ENCODE measurements at places on chromosomes 12 and 14.

DNA sequence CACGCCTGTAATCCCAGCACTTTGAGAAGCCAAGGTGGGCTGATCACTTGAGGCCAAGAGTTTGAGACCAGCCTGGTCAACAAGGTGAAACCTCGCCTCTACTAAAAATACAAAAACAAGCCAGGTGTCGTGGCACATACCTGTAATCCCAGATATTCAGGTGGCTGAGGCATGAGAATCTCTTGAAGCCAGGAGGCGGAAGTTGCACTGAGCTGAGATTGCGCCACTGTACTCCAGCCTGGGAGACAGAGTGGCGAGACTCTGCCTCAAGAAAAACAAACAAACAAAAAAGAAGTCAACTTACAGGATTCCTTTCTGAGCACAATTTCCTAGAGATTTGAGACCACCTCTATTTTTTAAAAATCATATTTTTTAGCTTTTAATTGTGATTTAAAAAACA, 45.3 kb downstream of the DGLUCY start:
- DNase-seq = no peak

GRCh38 chr12:44519931-44520330, 356.2 kb downstream of the NELL2 start:
- DNase-seq = peak; percentile 11

DNA sequence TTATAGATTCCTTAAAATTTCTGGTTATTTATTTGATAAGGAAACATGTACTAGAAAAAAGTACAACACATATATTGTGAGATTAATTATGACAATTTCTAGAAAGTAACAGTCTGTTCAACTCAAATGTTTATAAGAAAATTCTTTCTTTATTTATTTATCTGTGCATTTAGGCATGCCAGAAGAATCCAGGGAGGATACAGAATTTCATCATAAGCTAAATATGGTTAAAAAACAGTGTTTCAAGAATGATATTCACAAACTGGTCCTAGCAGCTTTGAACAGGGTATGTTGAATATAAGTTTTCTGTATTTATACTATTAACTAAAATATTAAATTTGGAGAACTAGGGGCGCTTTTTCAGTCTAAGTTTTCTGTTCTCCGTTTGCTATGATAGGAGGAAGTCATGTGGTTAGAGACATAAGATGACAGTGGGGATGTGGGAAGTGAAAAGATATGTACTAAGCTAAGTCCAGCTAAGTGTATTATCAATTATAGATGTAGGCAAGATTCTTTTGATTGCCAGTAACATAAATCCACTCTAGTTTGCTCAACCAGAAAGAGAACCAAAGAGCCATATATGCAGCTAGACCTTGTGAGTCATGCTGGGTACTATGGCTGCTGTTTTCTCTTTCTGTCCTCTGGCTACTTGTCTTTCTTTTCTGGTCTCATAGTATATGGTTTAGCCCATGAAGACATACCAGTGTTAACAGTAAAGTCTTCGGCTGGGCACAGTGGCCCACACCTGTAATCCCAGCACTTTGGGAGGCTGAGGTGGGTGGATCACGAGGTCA, 39.0 kb downstream of the LRRK2 start:
- no peak for DNase-seq

- DNase-seq = no peak
These were observed 9.0 kb downstream of the TAPBPL start for GRCh38 chr12:6460751-6461371.

DNA sequence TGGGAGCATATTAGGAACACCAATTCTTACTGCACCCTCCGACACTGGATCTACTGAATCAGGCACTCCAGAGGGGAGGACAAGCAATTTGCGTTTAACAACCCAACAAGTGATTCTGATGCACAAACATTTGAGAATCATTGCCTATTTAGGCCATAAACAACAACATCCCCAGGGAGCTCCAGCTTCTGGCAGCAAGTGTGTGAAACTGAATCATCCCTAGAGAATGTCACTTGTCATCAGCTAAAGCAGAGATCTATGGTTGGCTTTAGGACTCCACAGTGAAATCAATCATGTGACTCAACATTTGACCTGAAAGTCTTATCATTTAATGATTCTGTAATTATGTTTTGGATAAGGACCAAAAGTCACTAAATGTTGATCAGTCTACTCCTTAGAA, 505.0 kb upstream of the FLRT2 start:
- DNase-seq = no peak

GRCh38 chr14:94049625-94050023, 23.5 kb downstream of the OTUB2 start:
- DNase-seq = no peak

- no peak for DNase-seq
These were observed 11.4 kb downstream of the PACS2 start for GRCh38 chr14:105325716-105326567.

- DNase-seq = peak; percentile 79
These were observed 20.1 kb downstream of the APOBEC1 start for GRCh38 chr12:7645395-7646177.

DNA sequence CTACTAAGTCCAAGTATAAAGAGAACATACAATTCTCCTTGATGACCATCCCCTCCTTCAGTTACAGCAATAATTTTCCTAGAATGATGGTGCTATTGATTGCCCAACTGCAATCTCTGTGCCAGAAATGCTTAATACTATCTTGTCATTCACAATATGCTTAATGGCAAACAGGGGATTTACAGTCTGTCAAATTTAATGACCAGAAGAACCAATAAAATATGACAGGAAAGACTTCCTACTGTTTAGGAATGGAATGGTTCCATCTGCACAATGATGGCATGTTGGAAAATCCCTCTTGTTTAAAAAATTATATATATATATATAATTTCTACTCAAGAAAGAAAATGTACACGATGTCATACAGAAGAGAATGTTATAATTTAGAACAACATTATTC, 623.2 kb downstream of the CCER1 start:
- no peak for DNase-seq

- DNase-seq = no peak
These were observed 32.3 kb downstream of the DIO3 start for GRCh38 chr14:101593411-101594238.

DNA sequence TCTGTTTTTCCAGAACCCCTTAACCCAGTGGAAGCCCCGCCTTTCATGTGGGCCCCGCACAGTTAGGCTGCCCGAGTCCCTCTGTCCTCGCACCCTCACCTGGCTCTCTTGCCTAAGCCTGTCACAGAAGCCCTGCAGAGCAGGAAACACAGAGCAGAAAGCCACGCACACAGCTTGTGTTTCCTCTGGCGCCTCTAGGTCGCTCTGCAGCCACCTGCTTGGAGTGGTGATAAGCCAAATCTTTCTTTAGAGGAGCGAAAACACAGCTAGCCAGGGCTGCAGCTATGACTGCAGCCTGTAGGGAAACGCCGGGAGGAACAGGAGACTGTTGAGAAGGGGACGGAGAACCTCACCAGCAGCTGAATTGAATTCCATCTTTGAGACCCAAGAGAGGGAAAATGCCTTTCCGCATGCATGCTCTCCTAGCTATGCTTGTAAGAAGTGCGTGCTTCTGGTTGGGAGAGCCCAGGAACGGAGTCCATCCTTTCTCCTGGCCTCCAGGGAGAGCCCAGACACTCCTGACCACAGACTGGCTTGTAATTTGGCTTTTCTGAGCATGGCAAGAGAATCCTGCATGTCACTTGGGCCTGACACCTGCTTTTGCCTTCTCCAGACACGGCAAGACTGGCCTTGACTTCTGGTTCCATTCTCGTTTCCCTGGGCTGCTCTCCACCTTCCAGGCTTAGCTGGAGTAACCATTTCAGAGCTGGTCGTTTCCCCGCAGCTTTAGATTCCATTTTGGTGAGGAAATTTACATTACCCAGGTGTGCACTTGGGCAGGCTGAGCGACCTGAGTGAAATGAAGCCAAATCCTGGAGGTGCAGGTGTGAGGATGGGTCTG, 301.6 kb downstream of the CACNA1C start:
- DNase-seq = no peak

- no peak for DNase-seq
These were observed 88.5 kb upstream of the RIN3 start for GRCh38 chr14:92425101-92425500.

- DNase-seq = peak; percentile 94
These were observed 618.6 kb downstream of the AACS start for GRCh38 chr12:125683748-125684381.

DNA sequence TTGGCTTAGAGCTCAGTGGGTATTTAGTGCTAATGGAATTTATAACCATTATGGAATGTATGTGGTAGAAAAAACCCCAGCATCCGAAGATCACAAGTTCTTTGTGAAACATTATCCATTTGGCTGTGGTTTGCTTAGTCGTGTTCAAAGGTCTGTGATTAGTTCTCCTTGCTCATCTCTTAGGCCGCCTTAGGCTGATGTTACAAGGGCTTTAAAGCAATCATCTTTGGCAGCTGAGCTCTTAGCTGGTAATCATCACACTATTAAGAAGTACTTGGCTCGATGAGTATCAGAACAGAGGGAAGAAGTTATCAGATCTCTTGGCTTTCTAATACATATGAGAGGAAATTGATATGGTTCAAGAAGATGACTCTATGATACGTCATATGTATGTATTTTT, 124.1 kb upstream of the E2F7 start:
- no peak for DNase-seq

GRCh38 chr12:119803381-119803791, 73.7 kb downstream of the CIT start:
- peak; percentile 88 for DNase-seq

DNA sequence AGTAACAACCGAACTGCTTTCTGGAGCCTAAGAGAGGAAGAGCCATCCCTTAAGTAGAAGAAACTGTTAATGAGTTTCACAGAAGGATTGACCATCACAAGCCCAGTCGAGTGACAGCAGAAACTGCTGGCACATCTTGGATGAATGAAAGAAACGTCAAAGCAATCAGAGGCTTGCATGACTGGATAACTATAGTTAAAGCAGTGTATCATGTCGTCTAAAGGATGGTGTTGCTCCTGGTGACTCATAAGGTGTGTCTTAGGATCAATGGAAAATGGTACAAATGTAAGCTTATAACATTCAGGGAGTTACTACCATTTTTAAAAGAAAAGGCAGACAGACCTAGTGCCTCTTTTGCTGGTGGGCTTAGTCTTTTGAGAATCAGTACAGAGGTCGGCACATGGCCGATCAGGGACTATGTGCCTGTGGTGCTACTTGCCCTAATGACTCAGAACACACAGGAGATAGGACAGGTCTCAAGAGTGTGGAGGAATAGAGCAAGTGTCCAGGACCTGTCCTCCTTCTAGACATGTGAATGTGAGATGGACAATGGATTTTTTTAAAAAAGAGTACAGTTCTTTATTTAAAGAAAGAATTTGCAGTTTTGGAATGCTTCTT, 55.7 kb downstream of the TMX1 start:
- no peak for DNase-seq

DNA sequence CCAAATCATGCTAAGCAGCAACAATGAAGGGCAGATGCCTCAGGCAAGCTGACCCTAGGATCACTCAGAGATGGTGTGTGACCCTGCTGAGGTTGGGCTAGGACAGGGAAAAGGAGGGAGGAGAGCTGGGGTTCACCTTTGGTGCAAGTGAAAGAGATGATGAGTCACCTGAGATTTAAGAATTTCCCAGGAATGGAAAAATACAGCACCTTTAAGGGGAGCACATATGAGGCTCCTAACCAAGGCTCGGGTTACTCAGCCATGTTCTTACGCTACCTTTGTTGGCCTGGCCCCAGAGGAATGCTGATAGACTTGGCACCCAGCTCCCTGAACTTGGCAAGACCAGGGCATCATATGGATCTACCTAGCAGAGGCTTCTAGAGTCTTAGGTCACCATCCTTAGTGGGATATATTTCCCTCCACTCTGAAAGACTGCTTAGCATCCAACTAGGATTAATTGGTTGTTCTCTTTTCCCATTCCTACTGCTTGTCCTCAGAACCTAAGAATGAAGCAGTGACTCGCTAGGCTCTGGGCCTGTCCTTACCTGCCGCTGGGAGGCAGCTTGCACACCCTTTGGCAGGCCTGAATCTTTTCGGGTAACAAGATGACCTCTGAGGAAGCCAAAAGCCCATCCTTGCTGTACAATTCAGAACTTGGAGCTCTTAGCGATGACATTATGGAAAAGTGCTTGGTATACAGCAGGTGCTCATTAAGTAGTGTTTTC, 4.0 kb upstream of the NAA25 start:
- peak; percentile 77 for DNase-seq

- no peak for DNase-seq
These were observed 33.1 kb downstream of the KNTC1 start for GRCh38 chr12:122560138-122560537.

DNA sequence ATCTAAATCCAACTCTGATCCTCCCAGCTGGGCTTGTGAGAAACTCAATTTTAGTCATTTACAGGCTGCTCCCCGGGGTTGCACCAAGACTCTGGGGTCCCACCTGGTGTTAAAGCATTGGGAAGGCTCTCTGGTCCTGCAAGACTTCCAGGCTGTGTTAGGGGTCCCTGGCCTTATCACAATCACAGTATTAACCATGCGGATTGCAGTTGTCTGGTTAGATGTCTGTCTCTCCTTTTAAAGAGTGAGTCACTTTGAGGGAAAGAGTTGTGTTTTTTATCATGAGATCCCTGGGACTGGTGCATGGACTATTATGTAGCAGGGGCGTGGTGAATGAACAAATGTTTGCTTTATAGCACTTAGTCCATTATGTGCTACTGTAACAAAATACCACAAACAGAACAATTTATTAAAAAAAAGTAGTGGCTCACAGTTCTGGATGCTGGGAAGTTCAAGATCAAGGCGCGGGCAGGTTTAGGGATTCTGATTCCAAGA, 531.4 kb downstream of the FUT8 start:
- no peak for DNase-seq

DNA sequence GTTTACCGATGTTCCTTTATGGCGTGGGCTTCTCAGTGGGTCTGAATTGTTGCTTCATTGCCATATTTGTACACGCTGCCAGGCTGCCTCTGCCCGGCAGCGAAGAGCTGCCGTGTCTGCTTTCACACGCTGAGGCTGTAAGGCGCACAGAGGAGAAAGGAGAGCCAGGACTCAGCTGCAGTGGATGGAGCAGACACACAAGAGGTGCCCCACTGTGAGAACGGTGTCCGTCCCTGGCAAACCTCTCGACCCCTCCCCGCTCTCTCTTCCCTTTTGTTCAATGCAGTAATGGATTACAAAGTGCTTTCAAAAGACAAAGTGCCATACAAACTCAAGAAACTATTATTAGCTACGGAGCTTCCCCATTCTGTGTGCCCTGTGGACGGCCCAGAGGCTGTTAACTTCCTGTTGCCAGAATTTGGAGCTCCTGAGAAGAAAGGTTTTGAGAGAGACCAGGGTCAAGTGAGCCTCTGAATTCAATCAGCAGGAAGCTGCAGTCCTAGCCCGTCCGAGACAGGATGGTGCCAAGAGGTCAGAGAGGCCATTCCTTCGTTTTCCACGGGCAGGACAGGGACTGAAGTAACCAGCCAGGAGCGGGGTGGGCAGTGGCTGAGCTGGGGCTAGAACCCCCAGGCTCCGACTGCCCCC, 15.8 kb downstream of the CCND2 start:
- no peak for DNase-seq

GRCh38 chr12:68776976-68777610, 30.9 kb upstream of the MDM2 start:
- no peak for DNase-seq

DNA sequence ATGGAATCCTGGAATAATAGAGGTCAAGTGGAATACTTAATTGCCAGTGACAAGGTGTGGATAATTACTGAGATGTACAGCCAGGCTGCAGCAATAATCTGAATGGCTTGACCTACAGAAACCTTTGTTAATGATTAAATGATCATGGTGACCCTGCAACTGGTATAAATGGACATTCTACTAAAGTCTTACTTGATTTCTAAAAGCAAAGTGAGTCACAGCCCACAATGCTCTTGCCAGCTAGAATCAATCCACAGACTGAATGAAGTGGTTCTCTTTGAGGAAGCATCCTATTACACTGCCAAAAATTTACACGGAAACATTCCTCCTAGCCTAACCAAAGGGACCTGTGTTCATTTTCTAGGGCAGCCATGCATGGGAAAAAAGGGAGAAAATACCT, 518.5 kb downstream of the SOX5 start:
- DNase-seq = no peak
